HEK293T (cell line): ENCODE measurements at places on chromosomes 7 and 10.

DNA sequence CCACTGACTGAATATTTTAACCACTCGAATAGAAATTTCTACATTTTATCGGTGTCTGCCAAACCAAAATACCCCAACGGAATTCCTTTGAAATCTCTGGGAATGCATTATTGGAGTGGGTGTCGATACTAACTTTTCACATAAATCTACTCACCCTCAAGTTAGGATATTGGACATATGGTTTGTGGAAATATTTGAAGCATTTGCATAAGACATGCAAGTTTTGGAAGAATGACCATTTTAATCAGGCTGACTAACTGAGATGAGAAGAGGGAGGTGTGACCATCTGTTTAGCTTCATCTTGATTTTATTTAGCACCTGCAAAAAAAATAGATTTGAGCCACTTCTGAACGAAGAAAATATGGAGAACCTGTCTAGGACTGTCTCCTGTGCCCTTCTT lies 61.2 kb downstream of the KLF6 start:
- DNase-seq = no peak

DNA sequence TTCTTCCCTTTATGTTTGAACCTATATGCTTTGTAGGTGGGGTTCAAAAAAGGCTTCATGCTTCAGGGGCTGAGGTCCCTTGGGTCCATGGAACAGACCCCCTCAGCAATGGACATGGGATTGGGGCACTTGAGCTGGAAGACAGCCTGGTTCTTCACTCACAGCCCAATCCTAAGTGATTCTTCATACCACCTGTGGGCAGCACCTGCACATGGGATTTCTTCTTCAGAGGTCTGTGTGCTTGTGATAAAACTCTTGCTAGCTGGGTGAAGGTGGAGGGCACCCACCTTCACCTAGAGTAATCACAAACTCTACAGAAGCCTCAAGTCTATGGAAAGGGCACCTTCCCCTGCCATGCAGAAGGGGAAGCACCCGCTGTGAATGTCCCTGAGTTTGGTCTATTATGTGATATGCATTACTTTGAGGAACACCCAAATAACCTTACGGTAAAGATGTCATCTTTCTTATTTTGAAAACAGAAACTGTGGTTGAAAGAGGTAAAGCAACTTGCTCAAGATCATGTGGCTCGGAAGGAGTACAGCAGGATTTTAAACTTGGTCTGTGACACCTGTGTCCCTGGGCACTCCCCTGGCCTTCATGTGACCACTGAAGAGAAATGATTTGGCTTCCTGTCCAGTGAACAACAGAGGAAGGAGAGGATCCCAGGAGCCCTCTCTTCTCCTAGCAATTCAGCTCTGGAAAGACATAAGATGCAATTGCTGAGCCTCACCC lies 469.5 kb upstream of the ZMIZ1 start:
- no peak for DNase-seq

DNA sequence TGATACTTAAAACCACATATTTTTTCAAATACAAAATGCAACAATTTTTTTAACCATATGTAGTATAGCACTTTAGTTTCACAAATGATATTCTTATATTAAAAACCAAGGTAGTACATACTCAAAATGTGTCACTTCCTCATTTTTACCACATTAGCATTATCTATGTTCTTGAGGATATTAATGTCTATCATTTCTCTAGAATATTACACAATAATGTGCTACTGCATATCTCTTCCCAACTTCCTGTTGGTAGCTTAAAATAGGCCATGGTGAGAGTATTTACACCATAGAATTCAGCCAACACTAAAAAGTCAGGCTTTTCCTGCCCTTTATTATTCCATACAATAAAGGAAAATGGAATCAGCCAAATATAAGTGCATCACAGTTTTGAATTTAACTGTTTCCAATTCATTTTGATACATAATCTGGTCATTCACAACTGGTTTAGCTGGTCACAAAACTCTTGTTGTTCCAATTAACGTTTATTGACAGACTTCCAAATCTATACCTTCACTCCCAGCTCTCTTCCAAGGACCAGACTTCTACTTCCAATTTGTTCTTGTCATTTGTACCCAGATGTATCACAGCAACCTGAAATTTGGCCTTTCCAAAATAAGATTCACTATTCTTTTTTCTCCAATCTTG lies 20.0 kb upstream of the LRRC17 start:
- no peak for DNase-seq

GRCh38 chr7:156558198-156558597 lies 82.4 kb upstream of the RNF32 start:
- DNase-seq = no peak

- DNase-seq = no peak
Observed at GRCh38 chr7:129940329-129940728, 12.4 kb downstream of the UBE2H start.

DNA sequence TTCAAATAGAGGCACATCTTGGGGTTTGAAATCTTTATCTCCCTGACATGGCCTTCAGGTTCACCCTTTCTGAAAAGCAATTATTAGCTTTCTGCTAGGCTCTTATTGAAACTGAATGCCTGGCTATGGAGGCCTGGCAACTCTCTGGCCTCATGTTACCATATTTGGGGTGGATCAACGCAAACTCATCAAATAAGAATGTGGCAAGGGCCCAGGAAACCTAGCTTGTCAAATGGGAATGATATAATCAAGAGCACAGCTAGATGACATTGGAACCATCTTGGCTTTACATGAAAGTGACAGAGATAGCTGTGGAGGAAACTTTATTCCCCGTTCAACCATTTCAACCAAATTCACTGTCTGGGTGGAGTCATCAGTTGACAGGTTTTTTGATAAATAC lies 202.8 kb upstream of the SMIM30 start:
- DNase-seq = no peak

DNA sequence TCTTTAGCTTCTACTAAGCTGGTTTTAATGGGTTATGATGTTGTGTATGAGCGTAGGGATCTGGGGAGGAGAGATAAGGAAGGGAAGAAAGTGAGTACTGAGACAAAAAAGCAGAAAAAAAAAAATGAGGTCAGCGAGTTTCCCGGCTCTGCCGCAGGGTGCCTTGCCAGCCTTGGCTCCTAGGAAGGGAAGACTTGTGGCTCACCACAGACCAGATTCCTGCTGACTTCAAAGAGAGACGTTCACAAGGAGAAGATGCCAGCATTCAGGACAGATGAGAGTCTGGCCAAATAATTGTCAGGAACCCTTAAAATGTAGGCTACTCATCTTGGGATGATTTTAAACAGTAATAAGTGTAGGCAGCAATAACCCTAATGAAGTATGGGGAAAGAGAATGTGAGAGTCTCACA lies 11.4 kb upstream of the FAS start:
- peak; percentile 15 for DNase-seq
